ENCODE measurements at places on chromosomes 7 and 10.

DNA sequence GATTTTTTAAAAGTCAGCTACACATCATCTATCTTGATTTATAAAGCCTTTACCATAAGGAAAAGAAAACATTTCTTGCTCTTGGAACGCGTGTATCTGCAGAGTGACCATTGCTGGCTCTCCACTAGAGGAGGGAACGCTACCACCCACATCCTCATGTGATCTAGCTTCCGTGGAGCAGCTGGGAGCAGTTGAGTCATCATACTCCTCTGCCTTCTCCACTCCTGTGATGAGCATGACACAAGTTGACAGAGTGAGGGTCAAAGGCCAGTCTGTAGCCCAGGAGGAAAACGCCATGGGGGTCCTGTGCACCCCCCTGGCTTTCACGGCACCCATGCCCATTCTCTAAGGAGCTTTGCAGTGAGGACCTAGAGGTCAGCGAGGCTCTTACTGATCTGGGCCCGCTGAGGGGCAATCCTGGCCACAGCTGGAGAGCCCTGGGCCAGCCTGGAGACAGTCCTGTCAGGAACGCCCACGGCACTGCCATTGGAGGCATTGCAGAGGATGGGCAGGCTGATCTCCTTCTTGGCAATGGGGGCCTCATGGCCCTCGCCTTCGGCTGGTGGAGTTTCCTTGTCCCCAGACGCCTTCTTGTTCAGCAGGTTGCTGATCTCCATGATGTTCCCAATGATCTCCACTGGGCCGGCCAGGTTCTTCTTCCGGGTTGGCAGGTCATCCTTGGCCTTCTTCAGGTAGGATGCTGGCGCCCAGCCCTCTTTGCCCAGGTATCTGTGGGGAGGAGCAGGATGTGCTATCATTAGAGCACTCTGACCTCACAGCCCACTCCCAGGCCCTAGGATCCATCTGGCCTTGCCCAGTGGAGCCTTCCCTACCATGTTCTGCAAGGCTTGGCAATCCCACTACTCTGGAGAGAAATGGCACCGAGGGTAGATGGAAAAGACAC, 119.2 kb downstream of the NEURL1 start:
- DNase-seq: no peak

DNA sequence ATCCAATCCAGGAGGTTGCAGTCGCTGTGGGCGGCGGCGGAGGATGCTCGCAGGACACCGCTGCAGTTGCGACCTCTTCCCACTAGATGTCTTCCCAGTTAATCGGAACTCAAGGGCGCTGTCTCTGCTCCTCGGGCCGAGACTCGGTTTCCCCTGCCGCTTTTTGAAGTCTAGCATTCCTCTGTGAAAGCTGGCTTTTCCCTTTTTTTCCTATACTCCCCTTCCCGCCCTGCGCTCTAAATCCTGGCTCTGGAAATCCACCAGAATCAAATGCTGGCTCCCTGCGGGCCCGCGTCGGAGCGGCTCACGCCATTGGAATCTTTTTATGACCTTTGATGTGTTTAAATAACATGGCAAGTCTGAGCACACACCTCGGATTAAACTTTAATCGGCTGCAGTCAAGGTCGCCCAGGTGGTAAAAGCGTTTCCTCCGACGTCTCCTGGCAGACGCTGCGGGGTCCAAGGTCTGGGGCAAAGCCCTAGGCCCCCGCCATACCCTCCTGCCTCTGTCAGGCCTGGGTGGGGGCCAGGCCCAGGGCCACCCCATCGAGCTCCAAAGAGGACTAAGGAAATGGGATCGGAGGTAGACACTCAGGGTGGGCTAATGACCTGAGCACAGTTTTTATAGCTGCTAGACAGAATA, 10.7 kb upstream of the HOXA13 start:
- no peak for DNase-seq

GRCh38 chr7:69932034-69932628, 333.9 kb downstream of the AUTS2 start:
- DNase-seq: no peak

GRCh38 chr7:33044401-33044718, 18.2 kb downstream of the NT5C3A start:
- DNase-seq: no peak

GRCh38 chr10:87864496-87865059, 1.2 kb downstream of the PTEN start:
- no peak for DNase-seq

DNA sequence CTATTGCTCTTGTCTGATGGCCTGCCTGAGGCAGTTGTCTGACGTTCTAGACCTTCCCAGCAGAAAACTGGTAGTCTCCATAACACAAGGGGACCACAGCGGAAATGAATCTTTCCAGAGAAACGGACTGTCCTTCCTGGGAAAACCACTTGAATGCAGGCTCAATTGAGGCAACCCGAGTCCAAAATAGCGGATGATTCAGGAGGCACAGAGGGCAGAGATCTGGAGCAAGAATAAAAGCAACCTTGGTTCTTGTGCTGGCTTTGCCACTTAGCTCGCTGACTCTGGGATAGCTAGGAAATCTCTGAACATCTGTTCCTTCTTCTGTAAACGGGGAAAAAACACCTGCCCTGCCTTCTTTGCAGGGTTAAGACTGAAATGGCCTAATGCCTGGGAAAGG, 178.8 kb downstream of the NEURL1 start:
- DNase-seq: no peak

GRCh38 chr7:27953361-27953760, 213.4 kb downstream of the TAX1BP1 start:
- no peak for DNase-seq

DNA sequence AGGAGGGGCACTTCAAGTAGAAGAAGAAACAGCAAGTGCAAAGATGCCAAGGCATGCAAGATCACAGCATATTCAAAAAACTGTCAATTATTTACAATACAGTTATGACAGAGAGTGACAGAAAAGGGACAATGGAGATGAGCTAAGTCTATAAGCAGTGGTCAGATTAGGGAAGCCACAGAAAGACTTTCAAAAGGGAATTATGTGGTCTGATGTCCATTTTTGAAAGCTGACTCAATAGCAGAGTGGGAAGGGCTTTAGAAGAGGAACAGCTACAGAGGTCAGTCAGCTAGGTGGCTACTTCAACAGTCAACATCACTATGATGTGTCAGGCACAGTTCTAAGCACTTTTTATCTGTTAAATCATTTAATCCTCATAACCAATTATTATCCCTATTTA, 45.2 kb upstream of the SPOCK2 start:
- no peak for DNase-seq

- DNase-seq: no peak
Observed at GRCh38 chr7:8214244-8214824, 47.6 kb downstream of the ICA1 start.

DNA sequence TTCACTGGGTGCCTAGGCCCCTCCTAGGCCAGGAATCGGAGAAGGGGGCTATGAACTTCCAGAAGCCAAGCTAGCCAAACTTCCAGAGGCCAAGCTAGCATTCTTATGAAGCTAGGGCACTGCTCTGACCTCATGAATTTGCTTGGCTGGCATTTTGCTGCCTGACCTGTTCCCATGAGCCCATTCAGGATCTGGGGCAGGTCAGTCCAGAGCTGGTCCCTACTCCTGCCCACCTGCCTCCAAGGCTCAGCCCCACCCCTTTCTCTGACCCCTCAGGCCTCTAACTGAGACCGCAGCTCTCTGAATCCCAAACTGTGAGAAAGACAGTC, 1.3 kb upstream of the PPIF start:
- no peak for DNase-seq

DNA sequence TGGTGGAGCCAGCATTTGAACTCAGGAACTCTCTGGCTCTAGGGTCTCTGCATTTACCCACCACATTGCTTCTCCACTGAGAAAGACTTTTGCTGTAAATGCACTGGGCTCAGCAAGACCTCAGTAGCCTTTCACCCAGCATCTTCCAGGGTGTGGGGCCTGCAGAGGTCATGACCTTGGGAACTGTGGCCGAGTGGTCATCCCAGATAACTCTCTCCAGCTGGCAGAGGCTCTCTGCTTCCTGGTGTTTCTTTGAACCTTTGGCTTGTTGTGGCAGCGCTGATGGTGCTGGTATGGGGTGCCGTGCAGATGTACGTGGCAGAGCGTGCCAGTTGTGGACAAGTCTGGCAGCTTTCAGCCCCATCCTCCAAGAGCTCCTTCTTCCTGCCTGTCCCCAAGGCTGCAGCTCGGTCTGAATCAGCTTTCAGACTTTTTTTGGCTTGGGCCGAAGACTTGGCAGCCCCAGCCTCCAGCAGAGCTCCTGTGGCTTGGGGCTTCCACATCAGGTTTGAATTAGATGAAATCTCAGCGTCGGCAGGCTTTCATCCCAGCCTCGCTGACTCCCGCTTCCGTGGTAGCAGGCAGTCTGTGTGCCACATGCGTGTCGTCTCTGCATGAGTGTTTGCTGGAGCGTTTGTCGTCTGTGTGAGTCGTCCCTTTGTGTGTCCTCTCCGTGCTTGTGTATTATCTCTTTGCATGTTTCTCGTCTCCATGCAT, 21.5 kb downstream of the ADAMTS14 start:
- no peak for DNase-seq

GRCh38 chr7:146375170-146375569, 258.6 kb downstream of the CNTNAP2 start:
- no peak for DNase-seq

GRCh38 chr7:98130959-98131358, 24.3 kb downstream of the LMTK2 start:
- DNase-seq: no peak

- no peak for DNase-seq
Observed at GRCh38 chr10:4683137-4683536, 142.9 kb upstream of the AKR1E2 start.

- no peak for DNase-seq
Observed at GRCh38 chr7:135262623-135263320, 29.1 kb downstream of the STRA8 start.

GRCh38 chr7:32036557-32036956, 33.6 kb downstream of the PDE1C start:
- no peak for DNase-seq

GRCh38 chr7:143408686-143409561, at the start of gene EPHA1:
Gene EPHA1, minus strand, starts transcription at chr7:143408856. Its CDS starts 51 bp downstream, at chr7:143408805.
- DNase-seq: no peak

DNA sequence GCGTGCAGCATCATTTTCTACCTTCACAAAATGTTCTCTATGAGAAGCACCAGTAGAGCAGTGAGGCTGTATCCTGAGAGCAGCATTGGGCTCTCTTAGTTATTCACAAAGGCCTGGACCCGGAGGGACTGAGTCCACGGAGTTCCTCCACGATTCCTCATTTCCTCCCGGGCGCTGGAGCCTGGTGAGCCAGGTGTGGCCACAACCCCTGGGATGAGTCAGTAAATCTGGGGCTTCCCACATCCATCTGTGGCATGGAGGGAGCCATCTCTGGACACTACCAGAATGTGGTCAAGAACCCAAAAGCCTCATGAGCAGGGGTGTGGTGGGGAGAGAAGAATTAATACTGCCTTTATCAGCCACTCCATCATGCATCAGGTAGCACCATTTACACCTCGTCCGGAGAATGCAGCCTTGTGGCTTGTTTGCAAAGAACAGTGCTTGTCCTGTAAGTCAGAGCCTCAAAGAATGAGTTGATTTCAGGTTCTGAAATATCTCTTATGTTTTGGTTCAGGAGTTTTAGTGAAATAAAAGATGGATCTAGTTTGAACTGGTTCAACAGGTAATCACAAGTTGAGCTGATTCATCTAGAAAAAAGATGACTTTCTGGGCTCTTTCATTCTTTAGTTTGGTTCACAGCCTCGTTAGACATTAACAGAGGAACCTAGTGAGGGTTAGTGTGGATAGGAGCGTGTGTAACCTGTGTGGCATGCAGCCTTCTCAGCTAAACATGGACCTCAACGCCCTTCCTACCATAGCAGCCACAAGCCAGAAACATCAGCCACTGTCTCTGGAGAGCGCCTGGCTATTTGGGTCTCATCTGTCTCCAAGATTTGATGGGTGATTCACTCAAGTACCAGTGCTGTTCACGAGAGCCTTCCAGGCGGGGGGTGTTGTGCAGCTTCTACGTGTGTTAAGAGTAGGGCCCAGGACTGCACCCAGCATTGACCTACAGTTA, 95.2 kb downstream of the WDR37 start:
- DNase-seq: no peak

DNA sequence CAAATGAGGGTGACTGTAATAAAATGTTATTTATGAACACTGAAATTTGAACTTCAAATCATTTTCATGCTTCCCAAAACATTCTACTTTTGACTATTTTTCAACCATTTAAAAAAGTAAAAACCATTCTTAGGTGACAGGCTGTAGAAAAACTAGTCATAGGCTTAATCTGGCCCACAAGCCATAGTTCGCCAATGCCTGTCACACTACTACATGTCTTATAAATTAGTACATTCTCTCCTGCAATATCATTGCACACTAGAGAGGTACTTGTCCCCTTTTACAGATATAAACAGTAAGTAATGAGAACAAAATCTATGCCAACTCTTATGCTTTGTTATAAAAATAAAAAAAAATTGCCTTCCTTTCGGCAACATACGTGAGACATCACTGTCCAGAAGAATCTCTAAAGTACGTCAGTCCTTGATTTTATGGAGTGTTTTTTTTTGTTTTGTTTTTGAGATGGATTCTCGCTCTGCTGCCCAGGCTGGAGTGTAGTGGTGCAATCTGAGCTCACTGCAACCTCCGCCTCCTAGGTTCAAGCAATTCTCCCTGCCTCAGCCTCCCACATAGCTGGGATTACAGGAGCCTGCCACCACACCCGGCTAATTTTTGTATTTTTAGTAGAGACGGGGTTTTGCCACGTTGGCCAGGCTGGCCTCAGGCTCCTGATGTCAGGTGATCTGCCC, 23.2 kb downstream of the UPF2 start:
- DNase-seq: no peak

- DNase-seq: no peak
Observed at GRCh38 chr10:105681051-105681450, 1040.0 kb downstream of the SORCS3 start.

DNA sequence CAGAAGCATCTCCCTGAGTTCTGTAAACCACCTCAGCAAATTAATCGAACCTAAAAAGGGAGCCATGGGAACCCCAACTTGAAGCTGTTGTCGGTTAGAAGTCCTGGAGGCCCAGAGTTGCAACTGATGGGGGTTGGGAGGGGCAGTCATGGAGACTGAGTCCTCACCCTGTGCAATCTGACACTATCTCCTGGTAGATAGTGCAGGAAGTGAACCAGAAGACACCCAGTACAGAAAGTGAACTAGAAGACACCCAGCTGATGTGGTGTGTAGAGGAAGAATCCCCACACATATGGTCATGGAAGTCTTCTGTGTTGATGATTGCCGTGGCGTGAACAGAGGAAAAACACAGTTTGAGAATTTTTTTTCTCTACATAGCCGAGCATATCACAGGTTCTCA, 58.8 kb upstream of the SRRM3 start:
- no peak for DNase-seq

- no peak for DNase-seq
Observed at GRCh38 chr7:77940647-77941046, 142.1 kb downstream of the PHTF2 start.

DNA sequence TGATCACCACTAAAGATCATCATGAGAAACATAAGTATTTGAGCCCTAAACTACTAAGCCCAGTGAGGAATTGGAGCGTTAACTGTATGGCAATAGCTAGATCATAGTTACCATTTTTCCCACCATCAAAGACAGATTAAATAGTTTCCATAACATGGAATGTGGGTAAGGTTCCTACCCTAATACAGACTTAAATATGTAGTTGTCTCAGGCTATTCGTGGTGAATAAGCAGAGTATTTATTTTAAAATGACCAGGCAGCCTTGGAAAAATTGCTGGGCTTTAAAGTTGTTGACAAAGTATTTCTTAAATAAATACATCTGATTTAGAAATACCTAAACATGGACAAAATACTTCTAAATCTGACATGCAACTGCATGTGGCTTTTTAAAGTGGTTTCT, 106.8 kb downstream of the NT5C2 start:
- no peak for DNase-seq
